ENCODE measurements at places on chromosomes 13 and 19.

DNA sequence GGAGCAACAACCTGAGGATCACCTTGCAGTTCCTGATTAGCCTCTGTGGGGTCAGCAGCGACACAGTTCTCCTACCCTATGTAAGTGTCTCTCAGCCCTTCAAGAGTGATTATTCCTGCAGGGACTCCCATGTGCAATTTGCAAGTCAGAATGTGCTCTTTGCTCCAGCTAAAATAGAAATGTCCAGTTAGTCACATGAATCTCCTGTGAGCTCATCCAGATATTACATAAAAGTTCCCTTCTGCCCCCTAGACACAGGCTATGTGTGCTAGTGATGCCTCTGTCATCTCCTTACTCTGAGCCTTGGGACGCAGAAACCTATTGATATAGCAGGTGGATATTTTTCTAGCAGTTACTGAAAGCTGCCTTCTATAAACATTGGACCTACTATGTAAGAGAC is 105.5 kb downstream of the ZAR1L start:
- no peak for DNase-seq

DNA sequence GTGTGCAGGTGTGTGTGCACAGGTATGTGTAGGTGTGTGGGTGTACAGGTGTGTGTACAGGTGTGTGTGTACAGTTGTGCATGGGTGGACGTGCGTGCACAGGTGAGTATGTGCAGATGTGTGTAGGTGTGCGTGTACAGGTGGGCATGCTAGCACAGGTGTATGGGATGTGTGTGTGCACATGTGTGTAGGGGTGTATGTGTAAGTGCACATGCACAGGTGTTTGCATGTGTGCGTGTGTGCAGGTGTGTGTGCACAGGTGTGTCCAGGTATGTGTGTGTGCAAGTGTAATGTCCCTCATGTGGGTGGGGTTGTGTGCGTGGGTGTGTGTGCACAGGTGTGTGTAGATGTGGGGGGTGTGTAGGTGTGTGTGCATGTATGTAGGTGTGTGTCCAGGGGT is 27.5 kb upstream of the TFDP1 start:
- peak; percentile 44 for DNase-seq

GRCh38 chr13:95678967-95679366 is 2.0 kb downstream of the DNAJC3 start:
- no peak for DNase-seq

DNA sequence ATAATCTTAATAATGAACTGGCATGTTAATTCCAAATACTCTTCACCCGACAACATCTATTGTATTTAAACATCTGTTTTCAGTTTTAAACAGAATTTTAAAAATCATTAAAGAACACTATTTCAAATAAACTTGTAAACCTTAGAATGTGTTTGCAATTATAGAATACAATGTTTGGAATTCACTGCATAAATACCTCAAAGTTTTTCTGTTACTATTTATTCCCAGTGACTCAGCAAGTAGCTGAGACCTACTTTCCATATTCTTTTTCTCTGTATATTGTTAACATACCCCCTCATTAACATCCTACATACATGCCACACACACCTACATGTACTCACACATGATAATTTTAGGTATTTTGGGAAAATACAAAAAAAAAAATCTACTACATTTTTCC is 1134.3 kb downstream of the SLITRK1 start:
- DNase-seq, result no peak

DNA sequence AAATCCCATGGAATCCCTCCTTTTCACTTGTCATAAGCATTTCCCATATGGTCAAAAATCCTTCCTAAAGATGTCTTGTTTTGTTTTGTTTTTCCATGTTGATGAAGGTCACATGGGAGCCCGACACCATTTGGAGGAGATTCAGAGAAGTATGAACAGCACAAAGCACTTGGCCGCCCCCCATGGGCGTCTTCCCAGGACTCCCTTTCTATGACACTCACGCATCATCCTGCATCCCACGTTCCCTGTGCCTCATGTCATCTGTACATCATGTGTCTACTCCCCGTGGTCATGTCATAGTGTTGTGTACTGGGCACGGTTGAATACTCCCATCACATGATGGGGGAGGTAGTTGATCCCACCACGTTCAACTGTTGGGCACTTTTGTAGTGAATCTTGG is 2.0 kb downstream of the ZSCAN1 start:
- peak; percentile 69 for DNase-seq

DNA sequence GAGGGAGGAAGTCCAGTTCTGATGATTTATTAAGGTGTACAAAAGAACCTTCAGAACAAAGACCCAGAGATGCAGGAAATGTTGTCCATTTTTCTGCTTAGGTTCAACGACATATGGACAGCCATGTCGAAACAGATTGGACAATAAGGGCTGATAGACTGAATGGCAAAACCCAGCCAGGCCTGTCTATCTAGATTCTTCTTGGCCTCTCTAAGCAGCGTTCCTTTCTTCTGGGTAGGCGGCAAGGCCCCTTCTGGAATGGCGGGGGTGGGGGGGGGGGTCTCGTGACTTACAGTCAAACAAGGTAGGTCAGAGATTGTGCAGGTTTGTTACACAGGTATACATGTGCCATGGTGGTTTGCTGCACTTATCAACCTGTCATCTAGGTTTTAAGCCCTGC is 39.7 kb upstream of the PEPD start:
- DNase-seq, result no peak

GRCh38 chr19:50432221-50433028 is at the start of gene MYBPC2:
TSS of gene MYBPC2 (plus strand) at chr19:50432892. CDS start at chr19:50432954, 62 bp downstream.
- peak; percentile 74 for DNase-seq

- DNase-seq, result no peak
Measured at GRCh38 chr13:38895075-38895474, 95.6 kb downstream of the STOML3 start.

DNA sequence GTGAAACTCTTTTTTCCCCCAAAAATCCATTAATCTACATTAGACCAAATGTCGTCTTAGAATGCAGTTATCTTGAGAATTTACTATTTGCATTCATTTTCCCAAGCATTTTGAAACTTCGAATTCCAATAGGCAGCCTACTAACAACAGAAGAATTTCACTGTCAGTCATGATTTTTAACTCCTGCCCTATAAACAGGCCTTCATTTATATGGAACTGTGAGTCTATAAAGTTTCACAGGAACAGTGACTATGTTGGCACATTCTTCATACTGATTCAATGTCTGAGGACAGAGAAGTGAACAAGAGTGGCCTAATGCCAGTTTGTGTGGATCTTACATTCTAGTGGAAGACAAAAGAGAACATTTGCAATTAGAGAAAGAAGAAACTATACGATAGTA is 198.0 kb downstream of the PCDH17 start:
- no peak for DNase-seq

- DNase-seq, result no peak
Measured at GRCh38 chr13:23268441-23268840, 87.7 kb downstream of the SGCG start.

GRCh38 chr19:55304279-55304978 is 20.6 kb downstream of the BRSK1 start:
- peak; percentile 90 for DNase-seq

DNA sequence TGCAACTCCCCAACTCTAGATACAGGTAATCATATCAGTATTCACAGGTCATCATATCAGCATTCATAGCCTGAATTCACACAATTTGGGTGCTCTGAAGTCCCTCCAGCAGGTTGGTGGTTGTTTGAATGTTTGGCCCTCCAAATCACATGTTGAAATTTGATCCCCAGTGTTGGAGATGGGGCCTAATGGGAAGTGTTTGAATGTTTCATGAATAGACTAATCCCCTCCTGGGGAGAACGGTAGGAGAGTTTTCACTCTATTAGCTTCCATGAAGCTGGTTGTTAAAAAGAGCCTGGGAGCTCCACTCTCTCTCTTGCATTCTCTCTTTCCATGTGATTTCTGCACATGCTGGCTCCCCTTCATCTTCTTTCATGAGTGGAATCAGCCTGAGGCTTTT is 288.6 kb upstream of the PCDH9 start:
- DNase-seq, result no peak

GRCh38 chr13:109795011-109795410 is 8.6 kb upstream of the IRS2 start:
- no peak for DNase-seq

DNA sequence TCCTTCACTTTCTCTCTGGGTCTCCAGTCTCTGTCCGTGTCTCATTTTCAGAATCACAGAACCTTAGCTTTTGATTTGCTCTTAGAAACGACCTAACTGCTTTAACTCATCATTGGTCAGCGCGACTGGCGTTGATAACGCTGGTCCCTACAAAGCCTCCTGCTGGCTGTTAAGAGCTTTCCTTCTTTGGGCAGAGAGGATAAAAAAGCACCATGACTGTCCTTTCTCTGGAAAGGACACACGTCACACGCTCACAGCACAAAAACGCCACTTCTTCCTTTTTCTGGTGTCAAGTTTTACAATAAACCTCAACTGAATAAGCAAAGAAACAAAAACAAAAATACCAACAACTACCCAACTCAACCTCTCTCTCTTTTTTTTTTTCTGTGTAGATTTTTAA is 1.7 kb upstream of the KLK12 start:
- no peak for DNase-seq

GRCh38 chr13:44735806-44736205 is 159.7 kb upstream of the TSC22D1 start:
- DNase-seq, result no peak

GRCh38 chr13:32538143-32538620 is 413 bp downstream of the N4BP2L2 start:
- DNase-seq, result peak; percentile 84

GRCh38 chr13:40389081-40389641 is 277.3 kb downstream of the FOXO1 start:
- no peak for DNase-seq

GRCh38 chr19:46604781-46605355 is 3.7 kb downstream of the CALM3 start:
- DNase-seq, result peak; percentile 84

DNA sequence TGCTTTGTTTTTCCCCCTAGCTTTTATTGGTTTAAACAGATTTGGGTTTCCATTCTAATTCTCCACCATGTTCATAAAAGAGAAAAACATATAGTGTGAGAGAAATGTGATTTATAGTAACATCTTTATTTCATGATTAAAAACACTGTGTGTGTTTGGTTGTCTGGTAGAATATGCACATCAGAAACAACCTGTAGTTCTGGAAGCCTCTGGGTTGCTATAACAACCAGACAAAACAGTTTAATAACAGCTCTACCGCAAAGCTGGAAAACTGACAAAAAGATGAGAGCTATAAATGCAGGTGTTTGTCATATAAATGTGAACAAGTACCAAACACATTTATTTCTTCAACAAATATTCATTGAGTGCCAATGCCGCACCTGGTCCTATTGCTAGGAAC is 9.8 kb downstream of the KBTBD6 start:
- DNase-seq, result no peak

DNA sequence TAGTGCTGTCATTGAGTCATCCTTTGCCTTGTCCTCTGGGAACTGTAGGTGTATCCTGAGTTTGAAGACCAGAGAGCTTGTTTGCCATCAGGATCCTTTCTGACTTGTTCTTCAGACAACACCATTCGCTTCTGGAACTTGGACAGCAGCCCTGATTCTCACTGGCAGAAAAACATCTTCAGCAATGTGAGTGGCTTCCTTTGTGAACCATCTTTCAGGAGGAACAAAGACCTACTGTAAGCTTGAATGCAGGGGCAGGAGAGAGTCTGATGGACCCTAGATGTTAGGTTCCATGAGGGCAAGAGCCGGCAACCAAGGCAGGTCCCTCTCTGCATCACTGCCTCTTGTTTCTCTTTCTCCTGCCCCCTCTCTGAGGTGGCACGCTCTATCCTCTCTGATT is 26.7 kb downstream of the WDR62 start:
- DNase-seq, result peak; percentile 27

- no peak for DNase-seq
Measured at GRCh38 chr13:25963674-25964073, 88.1 kb downstream of the SHISA2 start.

DNA sequence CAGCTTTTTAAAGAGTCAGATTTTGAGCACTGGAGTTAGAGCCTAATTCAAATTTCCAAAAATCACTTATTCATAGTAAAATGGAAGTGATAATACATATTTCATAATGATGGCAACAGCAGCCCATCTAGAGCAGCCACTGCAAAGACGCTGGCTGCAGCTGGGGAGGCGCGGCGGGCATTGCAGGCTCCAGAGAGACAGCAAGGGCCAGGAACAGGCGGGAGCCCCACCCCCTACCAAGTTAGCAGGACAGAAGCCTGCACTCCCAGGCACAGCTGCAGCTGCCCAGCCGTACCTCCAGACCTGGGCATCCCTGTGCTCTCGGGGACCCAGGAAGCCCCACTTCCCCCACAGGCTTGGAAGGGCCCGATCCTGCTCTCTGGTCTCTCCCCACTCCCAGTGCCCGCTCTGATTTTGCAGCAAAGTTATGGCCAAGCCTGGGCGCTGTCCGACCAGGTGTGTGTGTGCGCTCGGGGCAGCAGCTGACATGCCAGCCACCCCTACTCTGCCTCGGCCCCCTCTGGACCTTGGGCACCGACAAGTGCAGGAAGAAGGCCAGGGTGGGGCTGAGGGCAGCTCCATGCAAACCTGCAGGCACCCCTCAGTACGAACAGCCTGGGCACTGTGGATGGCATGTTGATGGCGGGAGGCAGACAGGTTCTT is 84.8 kb downstream of the SERP2 start:
- no peak for DNase-seq

DNA sequence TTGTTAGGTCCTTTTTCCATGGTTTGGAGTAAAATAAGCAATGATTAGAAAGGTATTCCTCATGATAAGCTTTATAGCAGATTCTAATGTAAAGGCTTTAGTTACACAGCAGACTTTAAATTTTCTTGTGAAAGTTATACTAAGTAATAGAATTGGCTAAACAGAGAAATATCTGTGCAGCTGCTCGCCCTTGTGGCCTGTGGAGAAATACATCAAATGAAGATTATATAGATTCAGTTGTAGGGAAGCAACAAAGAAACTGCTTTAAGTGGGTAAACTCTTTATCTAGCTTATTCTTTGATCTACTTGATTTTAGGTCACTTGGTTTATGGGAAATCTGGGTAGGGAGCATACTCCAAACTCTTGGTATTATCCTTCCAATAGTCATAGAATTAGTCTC is 1269.7 kb upstream of the SPRY2 start:
- DNase-seq, result no peak

DNA sequence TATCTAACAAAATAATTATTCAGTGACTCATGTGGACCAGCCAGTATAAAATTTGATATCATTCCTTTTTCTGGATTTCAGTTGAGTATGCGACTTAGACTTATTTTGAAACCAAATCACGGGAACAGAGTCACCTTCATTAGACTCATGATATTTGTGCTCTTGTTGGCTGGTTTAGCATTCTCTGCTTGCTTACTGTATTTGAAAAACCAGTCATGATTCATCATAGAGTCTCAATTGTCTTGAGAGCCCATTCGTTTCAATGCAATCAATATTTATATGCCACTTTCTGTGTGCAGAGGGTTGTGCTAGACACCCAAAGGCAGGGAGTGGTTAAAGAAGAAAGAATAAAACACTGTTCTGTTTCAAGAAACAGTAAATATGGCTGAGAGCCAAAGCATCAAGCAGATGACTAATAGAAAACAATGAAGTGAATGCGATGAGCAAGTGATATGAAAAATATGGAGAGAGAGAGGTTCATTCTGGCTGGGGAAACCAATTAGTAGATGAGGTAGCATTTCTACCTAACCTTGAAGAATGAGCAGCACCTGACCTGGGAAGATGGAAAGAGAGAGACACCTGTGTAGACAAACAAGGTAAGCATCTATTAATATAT is 99.6 kb upstream of the MBNL2 start:
- DNase-seq, result peak; percentile 74

GRCh38 chr19:21713761-21714160 is 53.6 kb downstream of the ZNF100 start:
- DNase-seq, result no peak

GRCh38 chr13:33548069-33548468 is 262.5 kb upstream of the STARD13 start:
- no peak for DNase-seq

GRCh38 chr13:80312012-80312704 is 28.8 kb downstream of the SPRY2 start:
- no peak for DNase-seq

- DNase-seq, result peak; percentile 81
Measured at GRCh38 chr19:35138305-35138892, at the start of gene FXYD1. TSS of gene FXYD1 (plus strand) at chr19:35138824. CDS start at chr19:35140080, 1,256 bp downstream.
